Activated naive CD8-positive, alpha-beta T cell treated with anti-CD3 and anti-CD28 coated beads for 36 hours (primary cell): ENCODE measurements at places on chromosomes 3 and 15. TPM values are rescaled to one million over a fixed set of nuclear protein-coding genes. Genes with fewer than 3 reads are reported as not detected.

PIERCE2 gene
- not detected for total RNA-seq

GOLGA8R gene
- 1.4 TPM for total RNA-seq

ZBTB47 gene
- 0.68 TPM for total RNA-seq

GOLGA6D gene
- total RNA-seq = not detected

KNG1 gene
- not detected for total RNA-seq

LYZL4 gene
- not detected for total RNA-seq

MUC20 gene
- 0.26 TPM for total RNA-seq

FMN1 gene
- 0.31 TPM for total RNA-seq

GOLGA8J gene
- total RNA-seq = not detected

LTF gene
- total RNA-seq = not detected

SEMA5B gene
- not detected for total RNA-seq

DNA sequence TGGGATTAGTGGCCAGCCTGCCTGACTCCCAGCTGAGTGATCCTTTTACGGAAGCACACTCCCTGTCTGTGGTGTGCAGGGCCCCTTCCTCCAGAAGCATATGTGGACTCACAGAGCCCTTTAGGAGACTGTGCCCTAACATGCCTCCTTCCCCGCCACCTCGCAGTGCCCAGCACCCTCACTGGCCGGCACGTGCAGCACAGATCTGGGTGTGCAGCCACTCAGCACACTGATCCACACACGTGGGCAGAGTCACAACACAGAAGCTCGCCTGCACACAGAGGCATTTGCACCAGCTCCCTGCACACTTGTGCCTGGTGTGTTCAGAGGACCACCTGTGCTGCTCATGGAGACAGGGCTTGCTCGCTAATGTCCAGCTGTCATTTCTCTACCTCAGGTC lies 23.6 kb upstream of the CSPG4 start:
- no peak for DNase-seq

DNA sequence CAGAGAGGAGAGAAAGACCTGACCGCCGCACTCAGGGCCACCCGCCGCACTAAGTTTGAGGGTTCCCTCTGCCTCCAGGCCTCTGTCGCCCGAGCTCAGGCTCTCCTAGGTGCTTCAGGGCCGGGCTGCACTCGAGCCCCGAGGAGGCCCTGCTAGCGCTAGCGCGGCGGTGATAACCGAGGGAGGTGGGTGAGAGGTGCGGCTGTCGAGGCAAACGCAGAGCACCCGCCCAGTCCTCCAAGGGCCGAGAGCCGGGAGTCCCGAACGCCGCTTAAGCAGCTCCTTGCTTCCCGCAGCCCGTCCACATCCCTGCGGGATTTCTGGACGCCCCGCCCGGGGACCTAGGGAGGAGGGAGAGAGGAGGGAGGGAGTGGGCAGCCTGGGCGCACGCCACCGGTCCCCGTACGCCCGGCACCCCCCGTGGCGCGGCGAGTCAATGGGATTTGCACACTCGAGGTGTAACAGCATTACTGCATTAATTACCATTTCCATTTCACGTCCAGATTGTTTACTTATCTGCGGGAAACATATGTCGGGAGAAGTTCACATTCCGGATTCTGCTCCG lies 6.8 kb downstream of the SOX14 start:
- DNase-seq = no peak

DNA sequence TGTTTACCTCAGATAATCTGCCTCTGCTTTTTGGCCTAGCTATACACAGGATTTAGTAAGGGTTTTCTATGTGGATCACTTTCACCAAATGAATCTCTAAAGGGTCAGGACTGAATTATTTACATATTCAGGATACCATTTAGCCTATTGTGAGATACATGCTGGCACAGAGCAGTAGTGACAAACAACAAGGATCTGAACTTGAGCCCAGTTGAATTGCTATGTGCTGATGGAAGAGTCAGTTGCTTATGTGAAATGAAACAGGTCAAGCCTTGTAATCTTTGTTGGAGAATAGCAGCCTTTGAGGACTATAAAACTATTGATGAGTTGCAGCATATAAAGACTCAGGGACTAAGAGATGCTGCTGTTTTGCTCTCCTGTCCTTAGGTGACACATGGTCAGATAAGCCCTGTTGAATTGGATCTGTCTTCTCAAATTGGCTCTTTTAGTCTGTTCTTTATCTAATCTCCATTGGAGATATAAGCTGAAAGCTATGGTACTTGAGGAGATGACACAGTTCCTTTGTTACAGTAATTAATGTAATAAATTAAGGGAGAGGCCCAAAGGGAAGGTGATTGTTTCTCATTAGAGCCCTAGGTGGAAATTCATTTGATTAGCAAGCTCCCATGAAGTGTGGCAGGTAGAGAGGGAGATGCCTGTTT lies 30.4 kb downstream of the ZNF609 start:
- DNase-seq = no peak

DNA sequence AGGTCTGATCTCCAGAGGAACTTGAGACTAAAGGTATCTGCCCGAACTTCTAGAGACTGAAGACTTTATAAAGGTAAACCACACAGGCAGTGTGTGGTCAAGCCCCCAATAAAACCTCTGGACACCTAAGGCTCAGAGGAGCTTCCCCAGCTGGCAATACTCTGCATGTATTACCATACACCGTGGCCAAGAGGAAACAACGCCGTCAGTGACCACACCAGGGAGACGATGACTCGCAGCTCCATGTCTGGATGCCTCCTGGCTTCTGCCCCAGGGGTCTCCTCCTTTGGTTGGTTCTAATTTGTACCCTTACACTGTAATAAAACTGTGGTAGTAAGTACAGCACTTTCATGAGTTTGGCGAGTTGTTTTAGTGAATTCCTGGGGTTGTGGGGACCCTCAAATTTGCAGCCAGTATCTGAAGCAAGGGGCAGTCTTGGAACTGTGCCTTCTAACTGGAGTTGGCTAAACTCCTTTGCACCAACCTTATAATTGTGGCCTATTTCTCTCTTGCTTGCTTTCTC lies 32.1 kb upstream of the BCL2L10 start:
- no peak for DNase-seq

GRCh38 chr15:65086680-65087111 lies 10.2 kb downstream of the KBTBD13 start:
- no peak for DNase-seq

DNA sequence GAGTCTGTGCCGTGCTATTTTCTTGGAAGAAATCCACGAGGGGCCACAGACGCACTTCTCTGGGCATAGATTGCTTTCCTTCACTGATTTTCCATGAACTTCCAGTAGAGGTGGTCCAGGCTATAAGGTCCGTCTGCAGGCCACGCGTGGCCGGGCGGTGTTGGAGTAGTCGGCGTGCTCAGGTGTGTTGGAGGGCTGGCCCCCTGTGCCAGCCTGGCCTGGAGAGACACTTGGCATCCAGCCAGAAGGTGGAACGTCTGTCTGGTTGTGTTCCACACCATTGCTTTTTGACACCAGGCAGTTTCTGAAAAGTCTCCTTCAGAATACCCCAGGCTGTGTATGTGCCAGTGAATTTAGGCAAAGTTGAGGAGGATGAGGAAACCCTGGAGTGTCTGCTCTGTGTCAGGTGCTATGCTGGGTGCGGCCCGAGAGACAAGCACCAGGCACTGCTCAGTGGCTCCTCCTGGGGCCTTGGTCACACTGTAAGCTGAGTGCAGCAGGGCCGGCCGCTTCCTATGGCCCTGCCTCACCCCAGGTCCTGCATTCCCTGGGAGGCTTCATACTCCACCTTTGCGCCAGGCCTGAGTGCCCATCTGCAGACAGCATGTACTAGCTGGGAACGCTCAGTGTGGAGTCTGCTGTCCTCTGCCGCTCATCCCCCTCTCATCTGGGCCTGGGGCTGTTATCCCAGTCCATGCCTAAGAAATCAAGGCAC lies 52.1 kb upstream of the TAMM41 start:
- DNase-seq = no peak

GRCh38 chr15:71921191-71921590 lies 110.8 kb downstream of the NR2E3 start:
- DNase-seq = no peak

DNA sequence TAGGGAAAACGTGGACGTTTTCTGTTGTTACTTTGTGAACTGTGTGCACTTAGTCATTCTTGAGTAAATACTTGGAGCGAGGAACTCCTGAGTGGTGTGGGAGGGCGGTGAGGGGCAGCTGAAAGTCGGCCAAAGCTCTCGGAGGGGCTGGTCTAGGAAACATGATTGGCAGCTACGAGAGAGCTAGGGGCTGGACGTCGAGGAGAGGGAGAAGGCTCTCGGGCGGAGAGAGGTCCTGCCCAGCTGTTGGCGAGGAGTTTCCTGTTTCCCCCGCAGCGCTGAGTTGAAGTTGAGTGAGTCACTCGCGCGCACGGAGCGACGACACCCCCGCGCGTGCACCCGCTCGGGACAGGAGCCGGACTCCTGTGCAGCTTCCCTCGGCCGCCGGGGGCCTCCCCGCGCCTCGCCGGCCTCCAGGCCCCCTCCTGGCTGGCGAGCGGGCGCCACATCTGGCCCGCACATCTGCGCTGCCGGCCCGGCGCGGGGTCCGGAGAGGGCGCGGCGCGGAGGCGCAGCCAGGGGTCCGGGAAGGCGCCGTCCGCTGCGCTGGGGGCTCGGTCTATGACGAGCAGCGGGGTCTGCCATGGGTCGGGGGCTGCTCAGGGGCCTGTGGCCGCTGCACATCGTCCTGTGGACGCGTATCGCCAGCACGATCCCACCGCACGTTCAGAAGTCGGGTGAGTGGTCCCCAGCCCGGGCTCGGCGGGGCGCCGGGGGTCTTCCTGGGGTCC lies at the start of gene TGFBR2:
TGFBR2 (plus strand) TSS at position 301 of the 731 bp plus-strand sequence; CDS start at position 584, 283 bp downstream.
- peak; percentile 92 for DNase-seq

GRCh38 chr3:137764563-137765309 lies 621 bp downstream of the SOX14 start:
- DNase-seq = no peak

DNA sequence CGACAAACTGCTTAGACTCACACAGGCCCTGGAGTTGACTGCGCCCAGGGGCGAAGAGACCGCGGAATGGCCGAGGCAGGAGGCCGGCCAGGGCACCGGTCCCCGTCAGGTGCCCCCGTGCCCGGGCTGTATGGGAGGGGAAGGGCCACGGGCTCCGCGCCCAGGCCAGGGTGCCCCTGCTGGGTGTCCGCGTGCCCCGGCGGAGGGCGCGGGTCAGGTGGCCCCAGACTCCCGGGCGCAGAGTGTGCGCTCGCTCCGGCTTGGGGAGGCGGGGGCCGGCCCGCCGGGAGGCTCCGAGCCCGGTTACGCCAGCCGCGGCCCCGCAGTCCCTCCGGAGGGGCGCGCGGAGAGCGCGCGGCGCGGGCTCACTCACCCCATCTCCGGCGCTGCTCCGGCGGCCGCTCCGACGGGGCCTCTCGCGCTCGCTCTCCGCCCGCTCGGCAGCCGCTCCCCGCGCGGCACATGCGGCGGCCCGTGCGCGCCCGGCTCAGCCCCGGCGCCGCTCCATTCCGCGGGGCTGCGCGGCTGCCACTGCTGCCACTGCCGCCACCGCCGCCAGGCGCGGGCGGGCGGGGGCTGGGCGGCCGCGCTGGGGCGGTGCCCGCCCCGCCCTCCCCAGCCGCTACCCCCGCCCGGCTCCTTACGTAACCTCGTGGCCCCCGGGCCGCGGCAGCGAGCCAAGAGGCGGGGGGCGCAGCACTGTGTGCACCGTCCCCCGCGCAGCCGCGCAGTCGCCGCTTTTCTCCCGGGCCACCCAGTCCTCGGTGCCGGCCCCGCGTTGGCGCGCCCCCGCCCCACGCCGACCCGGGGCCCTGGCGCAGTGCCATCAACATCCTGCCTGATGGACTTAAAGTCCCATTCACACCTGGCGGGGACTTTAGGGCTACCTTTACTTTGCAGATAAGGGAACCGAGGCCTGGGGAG lies at the start of gene HOMER2:
HOMER2 (minus strand) TSS at position 563 of the 924 bp plus-strand sequence; CDS start at position 378, 185 bp downstream.
- DNase-seq = peak; percentile 47

DNA sequence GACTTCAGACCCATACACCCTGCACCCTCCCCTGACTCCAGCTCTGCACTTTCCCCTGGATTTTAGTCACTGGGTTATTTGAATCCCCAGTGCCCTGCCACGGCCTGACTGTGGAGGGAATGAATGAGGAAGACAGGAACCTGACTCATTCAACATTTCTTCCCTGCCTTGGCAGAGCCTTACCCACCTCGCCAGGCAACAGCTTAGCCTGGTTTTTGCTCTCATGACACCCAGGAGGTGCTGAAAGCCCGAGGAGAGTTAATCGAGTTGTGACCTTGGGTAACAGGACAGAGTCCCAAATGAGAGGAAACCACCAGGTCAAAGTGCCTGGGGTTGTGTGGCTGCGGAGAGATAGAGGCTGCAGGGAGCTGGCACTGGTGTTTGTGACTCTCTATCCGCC lies 128.3 kb downstream of the SMAD6 start:
- no peak for DNase-seq

- peak; percentile 73 for DNase-seq
Measured at GRCh38 chr3:149969940-149970715, 567 bp downstream of the PFN2 start.

- no peak for DNase-seq
Measured at GRCh38 chr3:139225548-139225947, 118.3 kb upstream of the MRPS22 start.

- no peak for DNase-seq
Measured at GRCh38 chr3:67875858-67876257, 221.4 kb upstream of the SUCLG2 start.

- DNase-seq = no peak
Measured at GRCh38 chr3:102060814-102061213, 211.5 kb downstream of the NFKBIZ start.

GRCh38 chr3:63808633-63809032 lies 10.5 kb upstream of the C3orf49 start:
- no peak for DNase-seq

- DNase-seq = no peak
Measured at GRCh38 chr3:112084980-112085705, 1.0 kb upstream of the C3orf52 start.

DNA sequence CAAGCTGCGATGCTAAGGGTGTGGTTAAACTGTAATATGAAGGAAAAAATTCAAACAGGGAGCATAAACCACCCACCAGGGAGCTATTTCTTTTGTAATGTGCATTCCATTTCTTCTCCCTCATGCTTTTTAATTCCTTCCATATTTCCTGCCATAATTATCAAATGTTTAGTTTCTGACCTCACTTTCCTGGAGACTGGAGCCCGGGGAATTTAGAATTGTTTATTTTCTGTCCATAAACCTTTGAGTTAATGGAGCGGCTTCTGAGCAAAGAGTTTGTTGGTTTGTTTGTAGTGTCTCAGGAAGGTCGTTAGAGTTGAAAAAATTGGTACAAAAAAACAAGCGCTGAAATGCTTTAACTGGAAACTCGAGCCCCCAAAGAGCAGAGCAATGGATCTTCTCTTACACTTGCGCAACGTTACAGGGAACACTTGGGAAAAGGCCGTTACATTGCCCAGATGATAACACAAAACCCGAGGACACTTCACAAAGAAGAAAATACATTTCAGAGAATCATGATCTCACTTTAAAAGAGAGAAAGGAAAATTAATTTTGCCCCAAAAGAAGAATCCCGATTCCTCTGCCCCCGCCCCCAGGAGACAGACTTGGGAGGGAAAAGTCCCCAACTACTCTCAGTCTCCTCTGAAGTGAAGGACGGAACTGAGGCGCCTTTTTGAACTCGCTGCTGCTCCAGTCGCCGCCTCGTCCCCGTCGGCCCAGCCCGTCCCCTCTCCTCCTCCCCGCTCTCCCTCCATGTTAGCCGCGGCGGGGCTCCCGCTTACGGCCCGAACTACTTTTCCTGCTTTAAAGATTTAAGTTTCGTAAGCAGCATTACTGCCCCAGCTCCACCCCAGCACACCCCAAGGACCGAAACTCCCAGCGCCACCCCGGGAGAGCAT lies 842 bp downstream of the FSTL1 start:
- DNase-seq = peak; percentile 20

GRCh38 chr3:33831053-33831452 lies 32.6 kb downstream of the PDCD6IP start:
- DNase-seq = no peak

GRCh38 chr3:55147856-55148720 lies 220.2 kb upstream of the LRTM1 start:
- DNase-seq = no peak

- no peak for DNase-seq
Measured at GRCh38 chr15:82298032-82298431, 35.4 kb downstream of the SAXO2 start.
